CD4-positive, alpha-beta T cell treated with Interferon alpha-2 for 1 hour (primary cell): ENCODE measurements at places on chromosomes 5 and 9.

GRCh38 chr9:87662808-87663528, 63.0 kb upstream of the CTSL start:
- DNase-seq: no peak

GRCh38 chr9:129606161-129607026, 14.5 kb downstream of the C9orf50 start:
- DNase-seq: no peak

- DNase-seq: no peak
Observed at GRCh38 chr5:39104221-39104620, 30.0 kb upstream of the RICTOR start.

GRCh38 chr5:144318460-144318859, 147.8 kb downstream of the KCTD16 start:
- no peak for DNase-seq

GRCh38 chr5:144644317-144644716, 473.6 kb downstream of the KCTD16 start:
- DNase-seq: no peak

DNA sequence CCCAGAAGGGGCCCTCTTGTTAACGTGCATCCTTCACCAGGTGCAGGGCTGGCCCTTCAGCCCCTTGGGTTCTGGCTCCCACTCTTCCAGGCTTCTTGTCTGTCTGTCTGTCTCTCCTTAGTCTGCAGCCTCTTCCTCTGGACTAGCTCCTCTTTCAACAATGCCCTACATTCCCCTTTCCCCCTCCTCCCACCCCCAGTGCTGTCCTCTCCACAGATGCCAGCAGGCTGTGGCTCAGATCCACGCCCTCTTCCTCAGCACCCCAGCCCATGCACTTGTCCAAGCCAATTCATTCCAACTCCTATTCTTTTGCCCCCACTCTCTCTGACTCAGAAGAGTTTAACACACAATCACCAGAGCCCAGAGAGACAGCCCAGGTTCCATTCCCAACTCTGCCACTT, 45.2 kb upstream of the ALDH1B1 start:
- DNase-seq: no peak

GRCh38 chr5:68161156-68161555, 54.4 kb upstream of the PIK3R1 start:
- DNase-seq: no peak

- DNase-seq: no peak
Observed at GRCh38 chr5:66958980-66959641, 237.5 kb downstream of the CD180 start.

DNA sequence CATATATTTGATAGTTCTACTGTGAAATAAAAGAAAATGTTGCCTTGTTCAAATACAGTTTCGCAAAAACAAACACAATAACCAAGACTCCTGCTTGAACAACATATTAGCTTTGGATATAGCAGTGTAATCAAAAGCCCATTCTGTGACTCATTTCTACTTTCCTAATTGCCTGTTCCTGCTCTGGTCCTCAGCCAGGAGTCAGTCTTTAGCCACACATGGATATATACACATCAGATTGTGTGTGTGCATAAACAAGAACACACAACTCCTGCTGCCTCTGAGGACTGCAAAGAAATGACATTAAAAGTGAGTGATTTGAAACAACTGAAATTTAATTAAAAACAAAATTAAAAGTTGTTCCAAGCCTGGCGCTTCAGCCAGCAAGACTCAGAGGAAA, 334.8 kb downstream of the TRIM32 start:
- no peak for DNase-seq

DNA sequence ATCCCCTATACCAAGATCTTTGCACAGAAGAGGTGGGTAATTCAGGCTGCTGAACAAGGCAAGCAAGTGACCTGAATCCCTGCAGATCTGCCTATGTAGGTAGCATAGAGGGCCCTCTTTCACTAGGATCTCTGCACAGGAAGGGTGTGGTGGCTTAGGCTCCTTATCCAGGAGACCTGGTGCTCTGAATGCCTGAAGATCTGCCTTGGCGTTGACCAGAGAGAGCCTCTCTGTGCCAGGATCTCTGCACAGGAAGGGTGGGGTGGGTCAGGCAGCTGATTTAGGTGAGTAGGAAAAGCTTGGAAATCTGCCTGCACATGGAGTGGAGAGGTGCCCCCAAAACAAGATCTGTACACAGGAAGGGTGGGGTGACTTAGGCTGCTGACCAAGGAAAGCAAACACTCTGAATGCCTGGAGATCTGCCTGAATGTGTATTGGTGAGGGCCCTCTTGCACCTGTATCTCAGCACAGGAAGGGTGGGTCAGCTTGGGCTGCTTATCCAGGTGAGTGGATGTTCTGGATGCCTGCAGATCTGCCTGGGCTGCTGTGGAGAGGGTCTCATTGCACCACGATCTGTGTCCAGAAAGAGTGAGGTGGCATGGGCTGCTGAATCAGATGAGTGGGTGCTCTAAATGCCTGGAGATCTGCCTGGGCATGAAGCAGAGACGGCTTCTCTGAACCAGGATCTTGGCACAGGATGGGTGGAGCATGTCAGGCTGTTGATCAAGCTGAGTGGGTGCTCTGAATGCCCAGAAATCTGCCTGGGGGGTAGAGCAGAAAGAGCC, 365.9 kb downstream of the DMAC1 start:
- no peak for DNase-seq

GRCh38 chr5:67042176-67043003, 154.2 kb downstream of the CD180 start:
- no peak for DNase-seq

DNA sequence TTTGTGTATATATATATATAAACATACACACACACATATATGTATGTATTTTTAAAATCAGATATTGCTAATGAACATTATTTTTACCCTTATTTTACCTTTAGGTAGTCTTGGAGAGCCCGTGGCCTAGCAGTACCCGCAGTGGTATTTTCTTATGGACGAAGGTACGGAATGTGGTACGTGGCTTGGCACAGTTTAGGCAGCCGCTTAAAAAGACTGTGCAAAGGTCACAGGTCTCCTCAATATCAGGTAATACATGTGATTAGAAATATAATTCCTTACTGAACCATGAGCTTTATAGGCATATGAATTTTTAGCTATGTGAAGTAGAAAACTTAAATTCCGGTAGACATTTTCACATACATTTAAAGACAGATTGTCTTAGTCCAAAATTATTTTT, 43.9 kb downstream of the RPS6 start:
- DNase-seq: no peak

DNA sequence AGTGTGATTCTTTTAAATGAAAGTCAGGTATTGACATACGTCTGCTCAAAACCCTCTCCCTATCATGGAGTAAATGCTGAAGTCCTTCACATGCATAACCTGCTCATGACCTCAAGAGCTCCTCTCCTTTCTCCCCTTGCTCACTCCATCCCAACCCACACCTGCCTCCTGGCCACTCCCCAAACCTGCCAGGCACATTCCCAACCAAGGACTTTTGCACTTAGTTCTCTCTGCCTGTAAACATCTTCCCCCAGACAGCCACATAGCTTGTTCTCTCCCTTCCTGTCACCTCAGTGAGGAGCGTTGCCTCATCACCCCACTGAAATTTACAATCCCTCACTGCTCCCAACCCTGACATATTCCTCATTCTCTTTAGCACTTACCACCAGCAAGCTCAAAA, 8.7 kb downstream of the SETD9 start:
- DNase-seq: no peak

DNA sequence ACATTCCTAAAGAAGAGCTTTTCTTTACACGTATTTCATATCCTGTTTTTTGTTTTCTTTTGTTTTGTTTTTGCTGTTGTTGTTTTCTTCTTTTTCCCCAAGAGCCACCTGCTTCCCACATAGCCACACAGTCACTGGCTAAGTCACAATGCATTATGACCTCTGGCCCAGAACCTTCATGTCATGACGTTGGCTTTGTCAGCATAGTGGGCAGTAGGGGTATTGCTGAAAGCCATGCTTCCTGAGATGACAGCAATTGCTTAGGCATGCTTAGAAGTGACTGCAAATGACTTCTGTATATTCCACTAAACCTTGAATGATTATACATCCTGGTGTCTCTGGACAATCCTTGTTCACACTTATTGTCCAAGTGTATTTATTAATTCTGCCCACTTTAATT, 375.8 kb downstream of the TAF11L14 start:
- DNase-seq: no peak

DNA sequence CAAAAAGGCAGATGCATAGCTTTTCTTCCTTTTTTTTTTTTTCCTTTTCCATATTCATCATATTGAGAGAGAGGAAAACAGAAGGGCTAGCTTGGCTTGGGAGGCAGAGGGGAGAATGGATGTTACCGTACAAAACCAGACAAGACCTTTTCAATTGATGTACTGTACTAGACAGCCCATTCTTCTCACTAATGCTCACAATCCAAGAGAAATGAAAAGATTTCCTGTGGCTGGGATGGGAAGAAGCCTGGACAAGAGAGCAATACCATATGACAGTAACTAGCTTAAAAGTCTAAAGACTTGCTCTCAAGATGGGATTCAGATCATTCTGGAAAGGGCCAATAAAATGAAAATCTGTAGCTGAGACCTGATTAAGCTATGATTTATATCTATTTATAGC, 3.4 kb downstream of the CEMIP2 start:
- no peak for DNase-seq

- no peak for DNase-seq
Observed at GRCh38 chr9:121328876-121329681, 41.0 kb downstream of the STOM start.

- no peak for DNase-seq
Observed at GRCh38 chr9:76652894-76653293, 111.3 kb upstream of the PCA3 start.

DNA sequence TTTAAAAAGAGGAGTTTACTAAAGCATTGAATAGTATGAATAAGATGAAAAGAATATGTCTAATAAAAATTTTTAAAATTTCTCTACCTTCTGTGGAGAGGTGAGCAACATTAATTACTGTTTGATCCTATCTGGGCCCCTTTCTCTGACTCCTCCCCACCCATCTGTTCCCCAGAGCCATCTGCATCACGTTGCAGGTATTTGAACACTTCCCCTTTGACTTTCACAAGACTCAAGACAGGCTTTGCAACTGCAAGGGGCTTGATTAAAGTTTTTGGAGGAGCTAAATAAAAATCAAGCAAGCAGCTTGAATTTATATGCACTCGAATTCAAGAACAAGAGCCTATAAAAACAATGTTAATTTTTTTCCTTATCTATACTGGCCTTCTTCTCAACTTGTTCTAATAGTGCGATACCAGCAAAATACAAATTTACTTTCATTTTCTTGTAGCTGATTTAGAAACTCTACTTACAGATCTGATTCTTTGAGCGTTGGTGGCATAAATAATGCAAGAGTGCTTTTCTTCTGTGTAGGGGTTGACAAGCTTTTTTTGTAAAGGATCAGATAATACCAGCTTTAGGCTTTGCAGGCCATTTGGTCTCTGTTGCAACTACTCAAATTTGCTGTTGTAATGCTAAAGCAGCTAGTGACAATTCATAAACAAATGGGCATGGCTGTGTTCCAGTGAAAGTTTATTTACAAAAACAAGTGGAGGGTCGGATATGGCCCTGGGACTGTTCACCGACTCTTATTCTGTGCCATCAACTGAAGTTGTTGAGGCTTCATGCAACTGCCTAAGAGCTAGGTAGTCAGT, 21.2 kb downstream of the TXNDC8 start:
- no peak for DNase-seq

GRCh38 chr5:177531209-177531940, 14.6 kb upstream of the DDX41 start:
- DNase-seq: no peak

DNA sequence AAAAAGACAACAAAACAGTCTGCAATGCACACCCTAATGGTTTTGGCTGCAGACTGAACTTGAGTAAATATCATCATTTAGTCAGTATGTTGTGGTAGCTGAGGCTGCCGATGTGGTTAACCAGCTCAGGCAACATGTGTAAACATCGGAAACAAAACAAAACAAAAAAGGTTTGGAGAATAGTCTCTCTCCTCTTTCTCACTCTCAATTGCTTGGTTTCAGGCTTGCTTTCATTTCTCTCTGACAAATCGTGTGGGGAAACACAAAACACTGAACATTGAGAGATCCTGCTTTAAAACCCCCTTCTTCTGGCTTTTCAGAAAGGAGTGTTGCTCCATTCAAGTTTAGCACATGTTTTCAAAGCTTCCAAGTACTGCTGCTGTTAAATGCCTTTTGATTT, 453.3 kb downstream of the BNC2 start:
- no peak for DNase-seq

DNA sequence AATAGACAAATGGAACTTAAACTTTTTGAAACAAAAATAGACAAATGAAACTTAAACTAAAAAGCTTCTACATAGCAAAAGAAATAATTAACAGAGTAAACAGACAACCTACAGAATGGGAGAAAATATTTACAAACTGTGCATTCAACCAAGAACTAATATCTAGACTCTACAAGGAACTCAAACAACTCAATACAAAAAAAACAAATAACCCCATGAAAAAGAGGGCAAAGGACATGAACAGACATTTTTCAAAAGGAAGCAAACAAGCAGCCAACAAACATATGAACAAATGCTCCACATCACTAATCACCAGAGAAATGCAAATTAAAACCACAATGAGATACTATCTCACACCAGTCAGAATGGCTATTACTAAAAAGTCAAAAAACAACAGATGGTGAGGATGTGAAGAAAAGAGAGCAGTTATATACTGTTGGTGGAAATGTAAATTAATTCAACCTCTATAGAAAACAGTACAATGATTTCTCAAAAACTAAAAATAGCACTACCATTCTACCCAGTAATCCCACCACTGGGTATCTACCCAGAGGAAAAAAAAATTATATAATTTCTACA, 170.8 kb upstream of the RGMB start:
- no peak for DNase-seq

GRCh38 chr9:6819529-6819928, 61.8 kb downstream of the KDM4C start:
- DNase-seq: no peak

DNA sequence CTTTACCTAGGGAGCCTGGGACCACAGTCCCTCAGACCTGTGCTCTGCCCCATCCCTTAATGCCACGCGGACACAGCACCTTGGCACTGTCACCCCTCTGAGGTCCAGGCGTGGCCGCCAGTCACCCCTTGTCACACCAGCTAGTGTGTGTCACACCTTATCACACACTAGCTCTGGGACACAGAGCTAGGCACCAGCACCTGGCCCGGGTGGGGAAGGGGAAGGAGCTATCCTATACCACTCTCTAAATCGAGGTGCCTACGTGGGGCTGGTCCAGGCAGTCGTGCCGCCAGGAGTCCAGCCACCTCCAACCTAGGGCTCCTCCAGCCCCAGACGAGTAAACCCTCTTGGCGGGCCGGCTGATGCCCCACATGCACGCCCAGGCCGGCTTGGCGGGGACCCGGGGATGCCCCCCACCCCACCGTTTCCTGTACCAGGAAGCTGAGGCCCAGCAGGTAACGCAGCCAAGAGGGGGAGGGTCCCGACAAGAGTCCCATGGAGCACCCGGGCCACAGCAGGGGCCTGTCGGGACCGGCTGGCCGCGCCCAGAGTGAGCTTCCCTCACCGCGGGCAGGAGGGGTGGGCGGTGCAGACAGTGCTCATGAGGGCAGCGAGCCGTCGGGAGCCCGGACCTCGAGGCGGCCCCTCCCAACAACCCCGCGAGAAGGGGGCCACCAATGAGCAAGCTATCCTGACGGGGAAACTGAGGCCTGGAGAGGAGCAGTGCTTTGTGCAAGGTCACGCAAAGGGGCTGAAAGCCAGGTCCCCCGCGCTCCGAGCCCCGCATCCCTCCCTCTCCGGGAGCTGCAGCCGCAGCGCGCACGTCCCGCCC, 550 bp downstream of the CORO2A start:
- DNase-seq: no peak
